Activated T-cell treated with anti-CD3 and anti-CD28 coated beads, Interleukin-2, amount 50 U/mL, for 4 hours (primary cell): ENCODE measurements at places on chromosomes 13 and 19. TPM values are rescaled to one million over a fixed set of nuclear protein-coding genes. Genes with fewer than 3 reads are reported as not detected.

Gene ACER1
- total RNA-seq: 0.13 TPM

Gene ATP8A2
- 0.50 TPM for total RNA-seq

Gene CYP4F2
- total RNA-seq: not detected

Gene PSG2
- total RNA-seq: not detected

Gene OVOL3
- not detected for total RNA-seq

Gene NTF4
- not detected for total RNA-seq

Gene GRIN2D
- total RNA-seq: 0.13 TPM

Gene VSTM2B
- total RNA-seq: not detected

Gene C13orf42
- total RNA-seq: not detected

Gene CCDC8
- not detected for total RNA-seq

Gene B3GNT3
- total RNA-seq: 0.45 TPM

Gene IFNL4
- not detected for total RNA-seq

Gene TNFSF9
- total RNA-seq: 3.5 TPM

Gene ZNF805
- 9.6 TPM for total RNA-seq

Gene KIR3DL3
- not detected for total RNA-seq

Gene RELB
- 137 TPM for total RNA-seq

Gene TBXA2R
- total RNA-seq: 0.76 TPM

Gene KLF2
- 1.4 TPM for total RNA-seq

Gene GRAMD1A
- 162 TPM for total RNA-seq

Gene HIPK4
- not detected for total RNA-seq

Gene PLA2G4C
- 11.6 TPM for total RNA-seq

Gene FUT1
- total RNA-seq: 0.22 TPM

Gene ZNF284
- total RNA-seq: 1.4 TPM

Gene ADGRE2
- total RNA-seq: 1.4 TPM

Gene PRRG2
- 1.0 TPM for total RNA-seq

Gene LRRC25
- total RNA-seq: not detected

Gene ZNF175
- total RNA-seq: 6.0 TPM

Gene MEF2B
- total RNA-seq: 3.7 TPM

Gene CD209
- total RNA-seq: not detected

Gene ZNF69
- total RNA-seq: 1.1 TPM

Gene ZNF878
- 0.13 TPM for total RNA-seq

Gene TNFRSF19
- 0.05 TPM for total RNA-seq

Gene ANGPTL8
- total RNA-seq: not detected

Gene SHISA7
- total RNA-seq: not detected

Gene DCT
- total RNA-seq: not detected

Gene RHPN2
- total RNA-seq: 1.3 TPM

Gene ZNF443
- 2.2 TPM for total RNA-seq

Gene FGF14
- not detected for total RNA-seq

Gene P2RY11
- 87.5 TPM for total RNA-seq

Gene N4BP2L1
- 5.1 TPM for total RNA-seq

Gene CLEC17A
- total RNA-seq: 2.3 TPM

Gene ZNF541
- total RNA-seq: 0.13 TPM
